Right ventricle myocardium inferior (tissue), 1 donor: ENCODE measurements at places on chromosomes 7 and 10. TPM values are rescaled to one million over a fixed set of nuclear protein-coding genes. Genes with fewer than 3 reads are reported as not detected.

DNA sequence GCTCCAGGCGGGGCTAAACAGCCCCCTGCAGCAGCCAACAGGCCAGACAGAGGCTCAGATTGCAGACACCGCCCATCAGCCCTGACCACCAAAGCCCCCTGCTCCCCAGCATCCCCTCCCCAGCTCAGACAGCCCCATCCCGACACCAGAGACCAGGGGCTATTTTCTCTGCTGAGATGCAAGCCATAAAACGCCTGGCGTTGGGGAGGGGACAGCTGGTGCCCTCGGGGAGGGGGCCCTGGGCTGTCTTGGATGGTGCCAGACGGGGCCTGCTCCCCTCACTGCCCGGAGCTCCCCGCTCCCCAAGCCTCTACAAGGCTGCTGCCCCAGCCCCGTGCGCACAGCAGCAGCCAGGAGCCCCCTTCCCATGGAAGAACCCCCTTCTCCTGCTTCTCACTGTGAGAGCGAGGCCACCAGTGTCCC, 31.8 kb downstream of the GET4 start:
- no peak for DNase-seq

DNA sequence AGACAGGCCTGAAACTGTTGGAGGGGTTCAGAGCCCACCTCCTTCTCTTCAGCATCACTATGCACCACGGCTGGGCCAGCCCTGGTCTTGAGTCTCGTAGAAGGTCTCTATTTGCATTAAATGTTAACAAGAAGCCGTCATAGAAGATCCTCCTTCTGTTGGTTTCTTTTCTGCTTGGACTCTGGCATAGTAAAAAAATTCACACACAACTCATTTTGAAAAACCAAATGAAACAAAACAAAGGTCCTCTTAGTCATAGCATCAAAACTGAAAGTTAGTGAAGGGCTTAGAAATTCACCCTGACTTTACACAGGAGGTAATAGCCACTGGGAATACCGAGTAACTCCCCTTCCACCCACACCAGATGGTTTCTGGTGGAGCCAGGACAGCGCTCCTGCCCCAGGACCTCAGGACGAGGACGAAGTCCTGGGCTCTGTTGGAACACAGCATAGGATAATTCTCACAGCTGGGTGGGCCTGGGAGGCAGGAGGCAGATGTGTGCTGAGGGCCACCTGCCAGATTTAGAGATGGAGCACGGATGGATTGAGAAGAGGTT, 248.4 kb upstream of the KLF6 start:
- DNase-seq = no peak

DNA sequence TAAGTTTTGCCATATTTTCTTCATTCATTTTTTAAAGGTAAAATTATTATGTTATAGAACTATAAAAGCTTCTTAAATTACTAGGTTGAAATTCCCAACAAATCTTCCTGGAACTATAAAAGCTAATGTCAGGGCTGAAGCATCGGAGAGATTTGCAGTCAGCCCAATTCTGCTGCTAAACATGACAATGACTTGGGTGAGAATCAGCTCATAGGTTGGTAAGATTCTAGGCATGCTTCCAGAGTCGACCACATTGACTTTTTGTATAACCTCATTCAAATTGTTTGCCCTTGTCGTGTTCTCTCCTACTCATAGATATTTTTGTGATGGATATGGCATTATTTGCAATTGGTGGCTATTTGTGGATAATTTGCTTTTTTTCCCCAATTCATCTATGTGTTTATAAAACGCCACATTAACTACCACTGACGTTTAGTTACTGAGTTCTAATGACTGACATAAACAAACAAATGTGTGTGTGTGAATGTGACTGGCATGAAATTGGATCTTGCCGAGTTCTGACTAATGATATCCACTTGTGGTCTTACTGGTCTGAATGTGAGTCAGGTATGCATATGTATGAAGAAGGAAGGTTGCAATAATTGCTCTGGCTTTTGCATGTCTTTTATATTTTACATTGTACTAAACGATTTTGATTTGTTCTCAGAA, 579.8 kb downstream of the PARD3 start:
- DNase-seq = no peak

FKBP6 gene
- not detected for total RNA-seq

ANKRD22 gene
- total RNA-seq = not detected

AGR3 gene
- total RNA-seq = not detected

FUOM gene
- 7.9 TPM for total RNA-seq
